ENCODE measurements at places on chromosomes 4 and X. TPM values are rescaled to one million over a fixed set of nuclear protein-coding genes. Genes with fewer than 3 reads are reported as not detected.

DNA sequence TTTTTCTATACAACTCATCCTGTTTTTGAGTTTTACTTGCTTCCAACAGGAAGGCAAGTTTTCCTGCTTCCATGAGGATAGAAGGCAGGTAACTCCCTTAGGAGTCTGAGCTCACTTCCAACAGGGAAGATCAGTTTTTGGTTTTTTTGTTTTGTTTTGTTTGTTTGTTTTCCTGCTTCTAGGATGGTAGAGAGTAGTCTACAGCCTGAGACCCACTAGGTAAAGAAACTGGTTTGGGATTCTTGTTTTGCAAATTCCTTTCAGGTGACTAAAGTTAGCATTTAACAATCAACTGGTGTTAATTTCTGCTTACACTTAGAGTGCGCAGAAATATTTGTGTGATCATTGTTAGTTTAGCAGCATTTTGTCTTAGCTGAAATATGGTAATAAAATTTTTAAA is 227.8 kb upstream of the TACR3 start:
- H3K36me3 ChIP-seq = no peaks in the 10 kb centered on the region
- H3K27ac ChIP-seq = no peak overlapping the region
- DNase-seq = no peak
- H3K4me3 ChIP-seq = no peak overlapping the region

Gene PPP2R2C
- not detected for total RNA-seq

Gene FAM9C
- not detected for total RNA-seq

Gene MTMR8
- total RNA-seq = 3.5 TPM

- H3K36me3 ChIP-seq = no peaks in the 10 kb centered on the region
- DNase-seq = peak; percentile 67
- H3K4me3 ChIP-seq = no peak overlapping the region
These were observed 217.9 kb downstream of the CENPC start for GRCh38 chr4:67327245-67328017.

GRCh38 chr4:124230268-124230667 is 482.3 kb downstream of the ANKRD50 start:
- H3K27ac ChIP-seq = no peak overlapping the region
- no peak for DNase-seq
- H3K4me3 ChIP-seq = no peak overlapping the region

Gene XAGE1A
- not detected for total RNA-seq

DNA sequence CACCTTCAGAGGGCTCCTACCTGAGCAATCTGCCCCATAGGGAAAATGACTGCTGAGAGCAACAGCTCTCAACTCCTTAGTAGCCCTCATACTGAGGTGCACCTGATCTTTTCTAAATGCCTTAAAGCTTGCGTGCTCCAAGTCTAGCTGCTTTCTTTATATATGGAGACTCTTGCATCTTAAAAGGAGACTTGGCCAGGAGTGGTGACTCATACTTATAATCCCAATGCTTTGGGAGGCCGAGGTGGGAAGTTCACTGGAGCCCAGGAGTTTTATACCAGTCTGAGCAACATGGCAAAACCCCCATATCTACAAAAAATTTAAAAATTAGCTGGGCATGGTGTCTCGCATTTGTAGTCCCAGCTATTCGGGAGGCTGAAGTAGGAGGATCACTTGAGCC is 78.1 kb upstream of the TRIM2 start:
- H3K27ac ChIP-seq = no peak overlapping the region
- H3K4me3 ChIP-seq = no peak overlapping the region
- no peaks in the 10 kb centered on the region for H3K27me3 ChIP-seq

DNA sequence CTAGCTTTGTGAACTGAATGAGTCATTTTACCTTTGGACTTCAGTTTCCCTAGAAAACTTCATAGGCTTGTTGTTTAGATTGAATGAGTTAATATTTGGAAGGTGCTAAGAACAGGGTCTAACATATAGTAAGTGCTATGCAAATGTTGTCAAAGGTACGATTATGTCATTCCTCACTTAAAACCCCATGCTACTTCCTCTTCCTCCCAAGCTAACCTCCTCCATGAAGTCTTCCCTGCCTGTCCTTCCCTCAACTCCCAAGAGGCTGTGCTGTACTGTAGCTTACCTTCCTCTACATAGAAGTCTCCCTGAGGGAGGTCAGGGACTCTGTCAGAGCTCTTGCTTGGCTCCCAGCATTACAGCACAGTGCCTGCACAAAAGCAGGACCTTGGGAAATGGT is 103.4 kb upstream of the PJA1 start:
- H3K36me3 ChIP-seq = no peaks in the 10 kb centered on the region
- H3K4me1 ChIP-seq = peaks cover 1% of the 10 kb centered on the region
- H3K4me3 ChIP-seq = no peak overlapping the region
- no peak for DNase-seq
- H3K27me3 ChIP-seq = no peaks in the 10 kb centered on the region
- H3K27ac ChIP-seq = no peak overlapping the region

DNA sequence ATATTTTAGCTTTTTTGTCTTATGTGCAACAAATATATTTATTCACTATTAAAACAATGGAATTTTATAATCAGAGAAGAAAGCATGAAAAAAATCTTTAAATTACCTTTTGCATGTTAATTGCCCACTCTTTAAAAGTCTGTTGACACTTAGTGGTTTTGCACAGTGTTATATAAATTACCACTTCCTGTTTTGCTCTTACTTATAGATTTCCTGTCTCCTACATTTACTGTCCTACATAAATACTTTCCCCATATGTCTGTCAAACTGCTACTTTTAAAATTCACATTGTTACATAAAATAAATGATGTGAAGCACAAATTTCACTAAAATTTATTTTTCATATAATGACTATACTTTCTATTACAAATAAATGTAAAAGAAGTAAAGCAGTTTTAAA is 161.1 kb upstream of the NDST4 start:
- H3K27ac ChIP-seq = no peak overlapping the region
- H3K36me3 ChIP-seq = no peaks in the 10 kb centered on the region
- DNase-seq = no peak
- H3K4me1 ChIP-seq = no peaks in the 10 kb centered on the region
- no peak overlapping the region for H3K4me3 ChIP-seq

- DNase-seq = no peak
- peaks cover 8% of the 10 kb centered on the region for H3K4me1 ChIP-seq
- no peak overlapping the region for H3K4me3 ChIP-seq
- H3K27ac ChIP-seq = no peak overlapping the region
These were observed 77.8 kb downstream of the LRP2BP start for GRCh38 chr4:185317880-185318279.

- peaks cover 38% of the 10 kb centered on the region for H3K36me3 ChIP-seq
- H3K27me3 ChIP-seq = no peaks in the 10 kb centered on the region
- DNase-seq = no peak
- peak overlapping the region; percentile 85 for H3K27ac ChIP-seq
- H3K4me1 ChIP-seq = peaks cover 39% of the 10 kb centered on the region
These were observed 15.3 kb downstream of the KLHL2 start for GRCh38 chr4:165222651-165222994.

GRCh38 chr4:155530290-155530689 is 136.4 kb upstream of the GUCY1A1 start:
- H3K36me3 ChIP-seq = no peaks in the 10 kb centered on the region
- no peak overlapping the region for H3K27ac ChIP-seq
- no peak overlapping the region for H3K4me3 ChIP-seq
- H3K4me1 ChIP-seq = peaks cover 4% of the 10 kb centered on the region

DNA sequence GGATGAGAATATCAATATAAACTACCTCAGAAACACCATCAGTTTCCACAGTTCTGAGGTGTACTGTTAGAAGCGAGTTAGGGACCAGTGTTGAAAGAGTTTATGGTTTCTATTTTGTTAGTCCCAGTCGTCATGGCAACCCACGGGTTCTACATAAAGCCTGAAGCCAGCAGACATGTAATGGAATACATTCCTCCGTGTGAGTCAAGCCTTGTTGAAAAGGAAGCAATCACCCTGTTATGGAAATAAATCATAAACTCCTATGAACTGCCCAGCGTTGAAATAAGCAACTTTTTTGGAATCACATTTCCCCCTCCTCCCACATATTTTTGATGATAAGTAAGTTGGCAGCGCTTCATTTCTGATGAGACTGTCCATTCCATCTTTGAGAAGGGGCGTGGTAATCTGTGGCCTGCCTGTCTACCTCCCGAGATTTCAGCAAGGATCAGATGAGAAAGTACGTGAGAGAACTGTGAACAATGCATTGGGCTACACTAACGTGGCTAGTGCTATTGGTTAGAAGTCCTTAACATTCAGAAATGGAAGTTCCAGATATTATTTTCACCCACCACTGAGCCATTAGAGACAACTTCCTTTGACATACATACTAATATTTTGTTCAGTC is 40.4 kb upstream of the PDHA1 start:
- H3K4me3 ChIP-seq = no peak overlapping the region
- no peaks in the 10 kb centered on the region for H3K36me3 ChIP-seq
- no peak for DNase-seq
- H3K4me1 ChIP-seq = no peaks in the 10 kb centered on the region
- no peaks in the 10 kb centered on the region for H3K27me3 ChIP-seq

DNA sequence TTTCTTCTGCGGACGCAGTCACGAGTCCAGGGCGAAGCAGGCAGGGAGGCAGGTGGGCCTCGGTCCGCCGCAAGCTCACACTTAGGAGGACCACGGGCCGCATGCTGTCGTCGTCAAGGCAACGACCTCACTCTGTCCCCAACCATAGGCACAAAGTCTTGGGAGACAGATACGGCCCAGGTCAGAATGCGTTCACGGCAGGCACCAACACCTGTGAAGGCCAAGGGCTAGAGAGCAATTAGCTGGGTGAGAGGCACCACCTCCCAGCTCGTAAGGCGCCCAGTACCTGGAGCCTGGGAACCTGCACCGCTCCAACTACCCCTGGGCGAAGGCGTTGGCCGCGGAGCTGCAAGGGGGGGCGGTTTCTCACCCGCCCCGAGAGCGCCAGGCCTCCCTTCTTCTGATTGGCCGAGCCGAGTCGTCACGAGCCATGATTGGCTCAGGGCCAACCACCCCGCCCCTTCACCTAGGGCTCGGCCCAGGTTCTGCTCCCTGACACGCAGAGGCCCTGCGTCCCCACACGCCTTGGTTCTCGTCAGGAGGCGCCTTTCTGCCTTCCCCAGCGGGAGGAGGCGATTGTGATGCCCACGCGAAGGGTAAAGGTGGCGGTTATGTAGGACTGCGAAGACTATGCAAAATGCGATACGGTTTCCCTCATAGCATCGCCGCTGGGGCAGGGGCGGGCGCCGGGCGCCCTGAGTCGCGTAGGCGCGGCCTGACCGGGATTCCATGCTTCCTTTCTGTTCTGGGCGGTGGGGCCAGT is at the start of gene CDKL2:
CDKL2 (minus strand) TSS at position 355 of the 763 bp plus-strand sequence. CDS start 4,540 bp downstream, outside the sequence.
- no peak within 1 kb of the TSS for H3K27ac ChIP-seq
- H3K4me3 ChIP-seq = peak within 1 kb of the TSS; percentile 72
- peak; percentile 91 for DNase-seq
- H3K36me3 ChIP-seq = no peaks in the 10 kb centered on the region
- H3K4me1 ChIP-seq = peaks cover 5% of the 10 kb centered on the region

DNA sequence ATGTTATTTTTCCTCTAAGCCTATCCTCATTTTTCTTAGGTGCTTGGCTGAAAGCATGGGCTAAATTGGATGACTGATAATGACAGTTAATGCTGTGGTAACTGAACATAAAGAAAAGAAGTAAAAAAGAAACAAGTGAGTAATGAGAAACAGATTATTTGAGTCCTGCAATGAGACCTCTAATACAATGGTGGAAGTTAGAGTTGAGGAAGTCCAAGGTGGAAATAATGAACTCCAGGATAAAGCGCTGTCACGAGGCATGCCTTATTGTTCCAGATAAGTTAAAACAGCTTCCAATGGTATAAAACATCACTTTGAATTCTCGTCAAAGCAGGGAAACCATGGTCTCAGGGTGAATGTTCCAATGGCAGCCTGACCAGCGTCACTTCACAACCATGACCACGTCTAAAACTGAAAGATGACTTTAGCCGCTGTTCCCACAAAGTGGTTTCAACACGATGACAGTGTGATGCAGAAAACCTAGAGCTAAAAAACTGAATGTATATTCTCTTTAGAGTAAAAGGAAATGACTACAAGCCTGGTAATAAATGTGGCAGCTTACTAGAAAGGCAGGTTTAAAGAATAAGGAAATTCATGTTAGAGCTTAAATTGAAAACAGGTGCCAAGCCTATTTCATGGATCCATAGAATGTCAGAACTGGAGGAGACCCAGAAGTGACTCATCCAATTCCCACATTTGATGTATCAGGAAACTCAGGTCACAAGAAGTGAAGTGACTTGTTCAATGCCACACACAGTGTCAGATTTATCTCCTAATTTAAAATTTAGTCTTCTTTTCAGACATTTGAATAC is 202.6 kb upstream of the GYPA start:
- H3K4me3 ChIP-seq = no peak overlapping the region
- DNase-seq = no peak
- H3K36me3 ChIP-seq = no peaks in the 10 kb centered on the region
- H3K27ac ChIP-seq = no peak overlapping the region
- no peaks in the 10 kb centered on the region for H3K4me1 ChIP-seq

- H3K36me3 ChIP-seq = no peaks in the 10 kb centered on the region
- no peaks in the 10 kb centered on the region for H3K4me1 ChIP-seq
- H3K4me3 ChIP-seq = no peak overlapping the region
- H3K27ac ChIP-seq = no peak overlapping the region
- DNase-seq = no peak
These were observed 342.3 kb downstream of the GRXCR1 start for GRCh38 chr4:43234626-43235415.

Gene SHROOM2
- total RNA-seq = not detected

Gene ENAM
- not detected for total RNA-seq

Gene TMEM150C
- not detected for total RNA-seq

DNA sequence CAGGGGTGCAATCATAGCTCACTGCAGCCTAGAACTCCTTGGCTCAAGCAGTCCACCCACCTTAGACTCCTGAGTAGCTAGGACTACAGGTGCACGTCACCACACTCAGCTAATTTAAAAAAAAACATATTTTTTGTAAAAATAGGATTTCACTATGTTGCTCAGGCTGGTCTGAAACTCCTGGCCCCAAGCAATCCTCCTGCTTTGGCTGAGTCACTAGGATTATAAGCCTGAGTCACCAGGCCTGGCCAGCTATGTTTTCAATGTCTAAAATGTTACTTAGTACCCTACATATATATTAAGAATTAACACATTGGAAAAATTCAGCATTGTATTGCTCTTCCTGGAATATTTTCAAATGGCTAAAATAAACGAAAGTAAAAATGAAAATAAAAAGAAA is 37.5 kb downstream of the PNPLA4 start:
- no peaks in the 10 kb centered on the region for H3K36me3 ChIP-seq
- H3K4me1 ChIP-seq = no peaks in the 10 kb centered on the region
- DNase-seq = no peak
- no peak overlapping the region for H3K27ac ChIP-seq
- no peak overlapping the region for H3K4me3 ChIP-seq

GRCh38 chr4:38279650-38280322 is 319.6 kb downstream of the PTTG2 start:
- no peak overlapping the region for H3K4me3 ChIP-seq
- H3K27ac ChIP-seq = no peak overlapping the region
- DNase-seq = no peak
- peaks cover 11% of the 10 kb centered on the region for H3K4me1 ChIP-seq
